NCI-H510A treated with DMSO at 0.1 percent for 48 hours (cell line): ENCODE measurements at places on chromosomes 1 and 21.

GRCh38 chr1:204266504-204267034 lies 52.8 kb upstream of the GOLT1A start:
- no peak for DNase-seq

DNA sequence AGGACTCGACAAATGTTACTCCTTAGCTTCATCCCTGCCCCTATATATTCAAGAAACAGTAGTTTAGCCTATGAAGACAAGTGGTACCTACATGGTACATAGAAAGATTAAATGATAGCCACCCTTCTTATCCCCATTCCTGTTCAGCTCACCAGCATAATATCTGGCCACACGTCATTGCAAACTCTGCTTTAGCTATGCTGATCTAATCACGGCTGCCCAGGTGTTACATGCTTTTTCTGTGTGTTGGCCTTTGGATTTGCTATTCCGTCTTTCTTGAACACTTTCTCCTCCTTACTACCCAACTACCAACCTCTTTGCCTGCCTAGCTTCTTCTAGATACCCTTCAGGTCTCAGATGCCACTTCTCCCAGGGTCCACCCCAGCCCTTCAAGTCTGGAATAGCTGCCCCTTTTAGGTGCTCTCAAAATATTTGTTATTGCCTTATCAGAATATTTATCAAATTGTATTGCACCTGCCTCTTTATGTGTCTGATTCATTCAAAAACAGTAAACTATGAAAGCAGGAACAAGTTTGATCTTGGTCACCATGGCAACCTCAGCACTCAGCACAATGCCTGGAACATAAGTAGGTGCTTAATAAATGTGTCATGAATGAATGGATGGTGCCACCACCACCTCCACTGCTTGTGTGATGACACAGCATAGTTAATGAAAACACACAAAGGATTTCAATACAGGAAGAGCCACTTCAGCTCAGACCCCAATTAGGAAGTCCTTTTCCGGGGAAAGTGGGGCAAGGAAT lies 11.4 kb upstream of the DNASE2B start:
- DNase-seq = no peak

- DNase-seq = no peak
Observed at GRCh38 chr21:45014747-45015468, 59.5 kb upstream of the ADARB1 start.

DNA sequence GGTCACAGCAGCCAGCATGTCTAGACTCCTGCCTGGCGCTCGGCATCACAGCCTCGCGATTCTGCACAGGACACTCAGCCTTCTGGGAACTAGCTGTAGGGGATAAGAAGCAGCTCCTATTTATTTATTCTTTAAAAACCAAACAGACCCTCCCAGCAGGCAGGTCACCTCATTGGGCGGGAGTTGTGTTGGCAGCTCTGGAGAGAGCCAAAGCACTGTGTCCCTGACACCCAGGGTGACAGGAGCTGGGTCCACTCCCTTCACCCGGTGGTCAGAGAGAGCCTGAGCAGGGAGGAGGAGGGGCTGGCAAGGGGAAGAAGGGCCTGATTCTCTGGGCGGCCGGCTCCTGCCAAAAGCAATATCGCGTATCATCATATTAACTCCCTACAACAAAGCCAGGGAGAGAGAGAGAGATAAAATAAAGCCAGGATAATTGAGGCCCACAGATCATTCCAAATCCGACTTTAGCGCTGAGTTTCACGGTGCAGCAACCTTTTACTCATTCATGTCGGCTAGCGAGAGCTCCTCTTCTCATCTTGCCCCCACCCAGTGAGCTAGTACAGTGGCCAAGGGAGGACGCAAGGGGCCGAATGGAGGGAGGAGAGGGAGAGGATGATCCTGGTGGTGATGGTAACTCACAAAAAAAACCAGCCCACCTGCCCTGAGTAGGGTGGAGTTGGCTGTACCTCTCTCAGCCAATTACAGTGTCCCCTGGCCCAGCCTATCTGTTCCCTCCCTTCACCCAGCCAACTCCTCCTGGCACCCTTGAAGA lies 79.8 kb upstream of the IFFO2 start:
- no peak for DNase-seq

- DNase-seq = no peak
Observed at GRCh38 chr1:212946872-212947271, 3.5 kb upstream of the VASH2 start.

- DNase-seq = peak; percentile 76
Observed at GRCh38 chr1:21278208-21278859, 11.9 kb downstream of the ECE1 start.

- no peak for DNase-seq
Observed at GRCh38 chr1:59549903-59550302, 253.0 kb downstream of the FGGY start.

DNA sequence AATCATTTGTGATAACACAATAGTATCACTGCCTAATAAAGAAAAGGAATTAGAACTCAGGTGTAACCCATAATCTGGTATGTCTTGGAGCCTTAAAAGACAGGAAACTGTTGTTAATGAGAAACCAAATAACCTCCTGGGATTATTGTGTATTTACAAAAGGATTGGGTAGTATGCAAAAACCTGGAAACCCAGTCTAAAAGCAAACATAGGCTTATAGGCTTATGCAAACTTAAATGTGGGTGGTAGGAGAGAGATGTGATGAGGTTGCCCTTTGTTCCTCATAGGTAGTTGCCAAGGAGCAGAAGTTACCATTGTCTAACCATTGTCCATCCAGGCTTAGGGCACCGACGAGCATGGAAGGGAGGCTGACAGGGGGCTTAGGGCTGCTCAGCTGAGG lies 165.8 kb downstream of the AK5 start:
- no peak for DNase-seq

DNA sequence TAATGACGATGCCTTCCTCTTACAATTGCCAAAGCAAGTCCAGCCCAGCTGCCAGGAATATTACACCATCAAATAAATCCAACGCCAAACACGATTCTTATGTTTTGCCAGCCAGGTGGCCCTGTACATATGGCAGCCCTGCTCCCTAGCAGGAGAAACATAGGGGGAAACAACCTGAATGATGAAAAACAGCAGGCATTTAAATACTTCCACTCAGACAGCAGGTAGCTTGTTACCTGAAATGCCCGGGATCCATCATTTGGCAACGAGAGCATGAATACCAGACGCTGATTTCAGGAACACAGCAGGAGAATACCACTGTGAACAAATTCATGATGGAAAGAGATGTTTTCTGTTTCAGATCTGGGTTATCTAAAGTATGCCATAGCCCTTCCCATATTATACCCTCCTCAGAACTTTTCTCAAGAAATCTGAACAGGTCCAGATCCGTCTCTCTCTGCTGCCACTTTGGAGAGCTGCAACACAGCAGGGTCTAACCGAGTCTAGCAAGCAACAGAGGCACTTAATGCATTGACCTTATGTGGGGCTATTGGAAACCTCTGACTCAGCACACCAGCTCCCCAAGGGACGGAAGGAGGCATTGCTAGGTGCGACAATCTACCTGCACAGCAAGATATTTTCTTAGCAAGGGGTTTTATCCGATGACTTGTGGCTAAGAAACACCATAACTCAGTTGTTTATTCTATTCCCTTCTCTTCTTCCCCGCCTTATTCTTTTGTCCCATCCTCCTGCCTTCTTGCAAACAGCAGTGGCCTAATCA lies 166.3 kb downstream of the BARHL2 start:
- DNase-seq = no peak

- no peak for DNase-seq
Observed at GRCh38 chr1:222767152-222767571, 30.2 kb downstream of the FAM177B start.

- DNase-seq = no peak
Observed at GRCh38 chr1:225201447-225201846, 226.4 kb downstream of the LBR start.

DNA sequence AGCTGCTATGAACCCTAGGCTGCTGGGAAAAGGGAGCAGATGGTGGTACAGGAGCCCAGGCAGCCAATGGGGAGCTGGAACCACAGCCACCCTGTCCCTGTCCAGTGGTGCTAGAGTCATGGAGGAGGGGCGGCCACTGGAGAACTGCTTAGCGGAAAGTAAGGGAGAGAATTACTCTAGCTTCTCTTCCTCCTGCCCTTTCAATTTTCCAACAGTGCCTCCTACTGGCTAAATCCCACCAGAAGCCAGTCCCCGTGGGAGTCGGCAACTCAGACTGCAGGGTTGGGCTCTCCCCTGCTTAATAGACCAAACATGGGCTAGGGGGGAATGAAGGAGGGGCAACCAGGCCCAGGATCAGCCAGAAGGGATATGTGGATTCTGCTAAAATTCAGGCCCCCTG lies 154.5 kb downstream of the ACTL8 start:
- no peak for DNase-seq

GRCh38 chr1:197770243-197770642 lies 5.0 kb downstream of the DENND1B start:
- DNase-seq = no peak

DNA sequence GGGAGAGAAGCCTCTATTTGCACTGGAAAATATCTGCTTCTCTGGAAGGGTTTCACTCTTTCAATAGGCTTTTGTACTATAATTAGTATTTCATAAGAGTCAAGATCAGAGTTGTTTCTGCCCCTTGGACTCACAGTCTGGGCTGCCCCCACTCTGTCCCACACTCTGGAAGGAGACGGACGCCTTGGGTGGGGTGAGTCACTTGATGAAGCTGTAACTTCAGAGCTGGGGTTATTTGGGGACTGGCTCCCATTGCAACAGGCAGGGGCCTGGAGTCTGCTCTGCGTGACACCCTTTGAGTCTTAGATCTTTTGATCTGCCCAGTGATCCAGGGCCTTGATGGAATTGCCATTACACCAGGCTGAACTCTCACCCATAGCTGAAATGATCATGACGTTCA lies 4.0 kb upstream of the KCNA10 start:
- no peak for DNase-seq

- DNase-seq = no peak
Observed at GRCh38 chr1:200784576-200784975, 45.9 kb downstream of the CAMSAP2 start.

- DNase-seq = no peak
Observed at GRCh38 chr1:3066250-3066711, 2.7 kb upstream of the PRDM16 start.

DNA sequence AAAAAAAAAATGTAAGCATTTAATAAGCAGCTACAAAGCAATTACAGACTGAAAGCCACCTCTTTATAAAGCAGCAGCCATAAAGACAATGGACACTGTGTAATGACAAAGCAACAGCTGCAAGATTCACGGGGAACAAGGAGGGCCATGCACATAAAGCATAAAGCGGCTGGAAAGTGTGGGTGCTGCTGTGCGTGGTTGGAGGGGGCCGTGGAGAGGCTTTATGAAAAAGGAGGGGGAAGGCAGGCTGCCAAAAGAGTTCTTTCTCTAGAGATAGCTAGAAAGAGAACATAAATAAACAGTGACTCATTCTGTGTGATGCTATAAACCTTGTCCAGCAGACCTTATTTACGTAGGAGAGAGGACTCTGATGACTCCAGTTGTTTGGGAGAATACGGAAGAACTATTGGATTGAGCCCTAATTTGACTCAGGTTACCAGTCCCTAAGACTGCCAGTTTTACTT lies 49.3 kb downstream of the ADAMTS1 start:
- DNase-seq = no peak

- DNase-seq = no peak
Observed at GRCh38 chr1:35888255-35888654, 5.2 kb downstream of the AGO1 start.

GRCh38 chr1:32350785-32351398 lies 11.4 kb downstream of the FAM229A start:
- DNase-seq = no peak

GRCh38 chr1:16153096-16153998 lies 2.5 kb downstream of the EPHA2 start:
- no peak for DNase-seq

DNA sequence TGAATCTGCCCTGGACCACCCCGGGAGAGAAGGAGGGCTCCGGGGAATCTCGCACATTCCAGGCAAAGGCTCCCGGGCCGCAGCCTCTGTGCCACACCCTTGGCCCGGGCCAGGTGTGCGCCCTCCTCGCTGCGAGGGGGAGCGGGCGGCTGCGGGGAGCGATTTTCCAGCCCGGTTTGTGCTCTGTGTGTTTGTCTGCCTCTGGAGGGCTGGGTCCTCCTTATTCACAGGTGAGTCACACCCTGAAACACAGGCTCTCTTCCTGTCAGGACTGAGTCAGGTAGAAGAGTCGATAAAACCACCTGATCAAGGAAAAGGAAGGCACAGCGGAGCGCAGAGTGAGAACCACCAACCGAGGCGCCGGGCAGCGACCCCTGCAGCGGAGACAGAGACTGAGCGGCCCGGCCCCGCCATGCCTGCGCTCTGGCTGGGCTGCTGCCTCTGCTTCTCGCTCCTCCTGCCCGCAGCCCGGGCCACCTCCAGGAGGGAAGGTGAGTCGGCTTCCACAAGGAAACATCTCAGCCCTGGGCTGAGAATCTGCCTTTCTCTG lies at the start of gene LAMC2:
TSS of gene LAMC2 (plus strand) at position 324 of the 550 bp plus-strand sequence. CDS start at position 413, 89 bp downstream.
- DNase-seq = peak; percentile 82

- DNase-seq = peak; percentile 81
Observed at GRCh38 chr1:13832100-13832499, 132.1 kb downstream of the PRDM2 start.

DNA sequence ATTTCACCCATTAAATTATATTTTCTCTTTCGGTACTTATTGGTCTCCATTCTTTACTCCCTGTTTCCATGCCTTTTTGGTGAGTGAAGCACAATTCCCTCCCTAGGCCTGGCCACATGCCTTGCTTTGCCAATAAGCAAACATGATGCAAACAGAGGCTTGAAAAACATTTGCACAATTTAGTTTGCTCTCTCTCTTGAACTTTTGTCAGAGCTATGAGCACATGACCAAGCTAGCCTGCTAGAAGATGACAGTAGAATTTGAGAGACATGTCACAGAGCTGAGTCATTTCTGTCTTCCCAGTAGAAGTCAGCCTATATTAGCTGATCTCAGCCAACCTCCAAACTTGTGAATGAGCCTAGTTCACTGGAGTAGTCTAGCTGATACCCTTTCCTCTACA lies 24.6 kb downstream of the ANGPTL3 start:
- peak; percentile 29 for DNase-seq

DNA sequence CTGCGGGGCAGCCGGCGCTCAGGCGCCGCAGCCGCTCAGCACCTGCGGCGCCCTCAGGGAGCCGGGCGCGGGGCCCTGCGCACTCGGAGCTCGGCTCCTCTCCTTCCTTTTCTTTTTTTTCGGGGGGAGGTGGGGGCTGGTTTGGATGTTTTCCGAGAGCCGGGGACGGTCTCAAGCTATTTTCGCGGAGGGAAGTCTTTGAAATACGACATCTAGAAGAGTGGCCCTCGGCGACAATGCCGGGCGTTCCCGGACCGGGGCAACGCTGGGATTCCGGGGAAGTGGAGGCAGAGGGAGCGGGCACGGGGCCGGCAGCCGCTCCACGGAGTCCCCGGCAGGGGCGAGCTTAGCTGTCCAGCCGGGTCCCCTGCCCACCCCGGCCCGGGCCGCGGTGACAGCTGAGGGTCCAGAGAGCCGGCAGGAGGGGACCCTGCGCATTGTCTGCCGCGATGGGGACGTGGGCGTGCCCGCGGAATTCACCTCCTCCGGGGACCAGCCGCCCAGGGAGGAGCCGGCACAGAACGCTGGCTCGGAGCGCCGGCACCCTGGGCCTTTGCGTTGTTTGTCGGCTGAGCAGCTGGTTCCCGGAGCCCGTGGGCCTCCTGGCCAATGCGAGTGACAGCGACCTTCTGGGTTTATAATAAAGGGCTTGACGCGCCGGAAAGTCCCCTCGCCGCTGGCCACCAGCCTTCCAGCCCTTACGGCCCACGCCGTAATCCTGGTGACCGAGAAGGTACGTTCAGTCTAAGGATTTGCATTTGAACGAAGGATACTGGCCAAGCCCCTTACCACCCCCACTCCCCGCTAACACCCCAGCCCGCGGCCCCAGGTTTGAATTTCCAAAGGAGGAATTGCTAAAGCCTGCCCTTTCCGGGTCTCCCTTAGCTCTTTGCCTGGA lies 582 bp downstream of the SLC37A1 start:
- peak; percentile 51 for DNase-seq
